Activated CD4-positive, alpha-beta T cell treated with anti-CD3 and anti-CD28 coated beads, Interleukin-2, Interleukin-6, amounts not matched to agents 100 ng/mL and 50 ng/mL, durations not matched to agents 16 hours and 8 hours (primary cell): ENCODE measurements at places on chromosomes 11 and 22.

DNA sequence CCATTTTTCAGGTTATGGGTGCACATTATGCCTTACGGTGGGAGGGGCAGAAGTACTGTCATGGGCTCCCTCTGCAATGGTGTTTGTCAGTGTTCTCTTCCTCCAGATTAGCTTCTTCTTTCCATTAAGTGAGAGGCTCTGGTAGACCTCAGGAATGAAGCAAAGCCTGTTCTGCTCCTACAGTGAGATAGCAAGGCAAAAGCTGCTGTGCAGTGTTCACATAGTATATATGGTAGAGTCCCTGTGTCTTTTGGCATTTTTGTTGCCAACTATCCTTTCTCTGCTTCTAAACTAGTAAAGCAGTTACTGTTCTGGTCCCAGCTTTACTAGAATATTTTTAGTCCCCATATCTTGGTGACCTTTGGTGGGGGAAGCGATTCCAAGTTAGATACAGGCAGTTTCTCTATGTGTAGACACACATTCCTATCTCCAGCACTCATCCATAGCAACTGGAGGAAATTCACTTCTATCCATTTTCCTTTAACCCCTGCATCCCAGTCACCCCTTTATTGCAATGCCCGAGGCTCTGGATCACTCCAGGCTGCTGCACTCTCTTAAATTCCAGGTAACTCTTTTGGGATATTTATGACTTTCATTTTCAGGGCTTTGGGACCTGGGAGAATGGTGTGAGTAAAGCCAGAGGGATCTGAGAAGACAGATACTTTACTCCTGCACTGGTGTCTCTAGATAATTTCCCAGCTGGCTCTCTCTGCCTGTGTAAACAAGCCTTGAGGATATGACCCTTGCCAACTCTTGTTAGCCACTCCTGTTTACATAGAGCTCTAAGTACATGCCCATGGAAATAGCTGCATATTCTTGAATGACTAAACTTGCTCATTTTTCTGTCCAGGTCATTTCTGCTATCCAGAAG lies 3.9 kb upstream of the TRIM34 start:
- DNase-seq: no peak

GRCh38 chr11:45885921-45886721 lies 670 bp downstream of the MAPK8IP1 start:
- DNase-seq: no peak

DNA sequence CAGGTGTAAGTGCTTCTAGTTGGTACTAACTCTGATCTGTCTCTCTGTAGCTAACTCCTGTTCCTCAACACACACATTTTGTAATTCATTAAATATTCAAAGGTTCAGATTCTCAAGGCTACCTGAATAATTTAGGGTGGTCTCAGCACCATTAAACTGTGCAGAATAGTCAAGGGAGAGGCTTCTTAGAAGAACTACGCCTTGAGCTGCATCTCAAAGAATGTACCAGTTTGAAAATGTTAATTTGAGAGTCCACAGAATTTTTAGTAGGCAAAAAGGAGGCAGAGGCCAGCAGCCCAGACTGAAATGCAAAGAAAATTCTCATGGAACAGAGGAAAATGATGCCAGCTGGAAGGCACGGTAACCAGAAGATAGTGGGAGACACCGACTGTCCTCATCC lies 72.2 kb downstream of the GAB2 start:
- no peak for DNase-seq

DNA sequence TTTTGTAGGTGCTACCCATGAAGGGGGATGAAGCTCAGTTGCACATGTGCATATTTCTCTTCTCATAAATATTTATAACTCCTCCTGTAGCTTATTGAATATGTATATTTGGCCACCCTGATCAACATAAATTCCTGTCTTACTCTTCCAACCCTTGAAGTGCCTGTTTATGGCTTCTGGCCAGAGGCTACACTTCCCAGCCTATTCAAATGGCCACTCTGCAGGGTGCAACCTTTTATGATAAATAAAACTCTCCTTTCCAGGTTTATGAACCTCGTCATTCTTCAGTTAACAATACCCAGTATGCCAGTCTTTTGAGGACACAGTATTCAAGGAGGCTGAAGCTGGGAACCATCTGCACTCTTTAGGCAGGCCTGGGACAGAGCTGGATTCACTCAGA lies 2.6 kb upstream of the RTL6 start:
- no peak for DNase-seq

DNA sequence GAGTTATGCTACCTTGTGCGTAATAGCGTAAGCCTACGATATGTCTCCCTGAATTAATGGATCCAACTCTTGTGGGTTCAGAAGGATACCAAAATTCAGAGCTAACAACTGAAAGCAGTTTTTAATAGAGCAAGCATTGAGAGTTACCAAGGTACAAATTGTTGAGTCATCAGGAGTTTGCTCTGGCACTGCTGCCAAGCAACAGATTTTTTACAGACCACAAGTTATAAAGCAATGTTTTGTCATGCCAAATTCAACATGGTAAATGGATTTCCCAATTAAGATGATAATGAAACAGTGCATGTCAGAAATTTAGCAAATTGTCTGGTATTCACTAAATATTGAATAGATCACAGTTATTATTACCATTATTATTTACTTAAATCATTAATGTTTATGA lies 295.6 kb downstream of the NELL1 start:
- DNase-seq: no peak

DNA sequence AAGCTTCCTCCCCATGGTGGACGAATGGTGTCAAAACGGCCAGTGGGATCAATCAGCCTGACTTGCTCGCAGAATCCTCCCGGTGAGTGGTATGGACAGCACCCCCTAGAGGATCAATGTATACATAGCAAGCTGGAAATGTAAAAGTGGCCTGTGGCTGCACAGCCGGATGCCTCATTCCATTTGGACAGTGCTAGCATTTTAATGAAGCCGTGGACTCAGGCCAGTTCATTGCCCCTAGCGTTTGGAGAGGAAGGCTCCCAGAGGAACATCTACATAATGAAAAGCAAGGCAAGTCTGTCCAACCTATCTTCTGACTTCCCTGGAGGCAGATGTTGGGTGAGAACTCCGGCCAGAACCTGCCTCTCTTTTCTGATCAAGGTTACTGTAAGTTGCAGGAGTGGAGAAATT lies 942.3 kb downstream of the NTM start:
- DNase-seq: peak; percentile 43

DNA sequence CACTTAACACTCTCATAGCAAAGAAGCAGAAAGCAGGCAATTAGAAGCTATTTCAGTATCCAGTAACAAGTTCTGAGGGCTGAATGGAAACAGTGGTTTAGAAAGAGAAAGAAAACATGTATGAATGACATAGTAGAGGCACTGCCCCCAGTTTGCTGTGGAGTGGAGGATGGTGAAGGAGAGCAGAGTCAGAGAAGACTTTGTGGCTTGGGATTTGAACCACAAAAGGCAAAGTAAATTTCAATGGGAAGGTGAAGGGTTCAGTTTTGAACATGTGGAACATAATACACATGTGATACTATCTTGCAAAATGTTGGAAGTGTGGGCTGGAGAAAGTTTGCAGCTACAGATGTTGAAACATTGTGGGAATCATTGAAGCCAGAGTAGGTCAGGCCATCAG lies 81.4 kb downstream of the SNX19 start:
- no peak for DNase-seq

- DNase-seq: peak; percentile 70
These were observed at the start of gene MTFP1 for GRCh38 chr22:30425616-30426387. TSS of gene MTFP1 (plus strand) at chr22:30425768. CDS start at chr22:30425880, 112 bp downstream.

DNA sequence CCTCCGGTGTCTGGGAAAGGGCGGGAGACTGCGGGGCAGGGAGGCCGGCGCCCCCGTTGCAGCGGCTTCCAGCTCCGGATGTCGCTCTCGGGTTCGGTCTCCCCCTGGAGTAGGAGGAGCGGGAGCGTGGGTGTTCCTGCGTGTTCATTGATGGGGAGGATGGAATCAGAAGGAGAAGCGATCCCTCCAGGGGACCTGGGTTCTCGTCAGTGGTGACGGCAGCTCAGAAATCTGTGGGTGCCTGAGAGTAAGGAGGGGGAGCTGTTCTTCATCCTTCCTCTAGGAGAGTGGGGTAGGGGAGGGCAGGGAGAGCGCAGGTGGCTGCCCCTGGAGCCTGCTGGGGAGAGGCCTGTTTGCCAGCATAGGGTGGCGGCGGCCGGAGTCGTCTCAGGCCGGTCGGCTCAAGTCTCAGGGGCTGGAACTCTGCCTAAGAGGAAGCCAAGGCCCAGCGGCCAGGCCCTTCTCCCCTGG lies 1.1 kb downstream of the UBASH3B start:
- peak; percentile 22 for DNase-seq
